ENCODE measurements at places on chromosomes 5 and 9.

GRCh38 chr9:100222674-100223073, 123.6 kb downstream of the INVS start:
- peak; percentile 62 for DNase-seq

GRCh38 chr9:109166771-109167601, at the start of gene FRRS1L:
Gene FRRS1L (minus strand): TSS chr9:109167249. CDS start chr9:109167138, 111 bp downstream.
- no peak for DNase-seq

- no peak for DNase-seq
These were observed 8.8 kb downstream of the C5orf15 start for GRCh38 chr5:133959643-133960042.

GRCh38 chr5:165836046-165836445, 2330.6 kb downstream of the MAT2B start:
- DNase-seq = no peak

GRCh38 chr5:39187831-39188731, 31.3 kb downstream of the FYB1 start:
- DNase-seq = no peak

DNA sequence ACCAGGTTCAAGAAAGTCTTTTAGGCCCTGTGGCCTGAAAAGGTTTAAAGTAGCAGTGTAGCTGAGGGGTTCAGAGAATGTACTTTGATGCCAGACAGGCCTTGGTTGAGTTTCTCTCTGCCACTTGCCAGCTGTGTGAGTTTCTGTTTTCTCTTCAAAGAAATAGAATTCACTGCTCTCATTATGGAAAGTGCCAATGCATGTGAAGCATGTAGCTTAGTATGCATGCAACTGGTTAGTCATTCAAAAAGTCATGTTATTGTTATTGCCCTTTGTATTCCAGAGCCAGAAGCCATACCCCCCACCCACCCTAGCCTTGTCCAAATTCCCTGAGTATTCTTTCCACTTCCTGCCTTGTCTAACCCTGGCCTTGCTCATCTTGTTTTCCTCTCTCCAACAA, 101.7 kb downstream of the ADRB2 start:
- peak; percentile 22 for DNase-seq

GRCh38 chr5:144318011-144318410, 147.3 kb downstream of the KCTD16 start:
- DNase-seq = no peak

- peak; percentile 40 for DNase-seq
These were observed 250.9 kb downstream of the CD180 start for GRCh38 chr5:66945389-66946349.

- DNase-seq = no peak
These were observed 64.8 kb upstream of the SPTLC1 start for GRCh38 chr9:92180002-92180400.

DNA sequence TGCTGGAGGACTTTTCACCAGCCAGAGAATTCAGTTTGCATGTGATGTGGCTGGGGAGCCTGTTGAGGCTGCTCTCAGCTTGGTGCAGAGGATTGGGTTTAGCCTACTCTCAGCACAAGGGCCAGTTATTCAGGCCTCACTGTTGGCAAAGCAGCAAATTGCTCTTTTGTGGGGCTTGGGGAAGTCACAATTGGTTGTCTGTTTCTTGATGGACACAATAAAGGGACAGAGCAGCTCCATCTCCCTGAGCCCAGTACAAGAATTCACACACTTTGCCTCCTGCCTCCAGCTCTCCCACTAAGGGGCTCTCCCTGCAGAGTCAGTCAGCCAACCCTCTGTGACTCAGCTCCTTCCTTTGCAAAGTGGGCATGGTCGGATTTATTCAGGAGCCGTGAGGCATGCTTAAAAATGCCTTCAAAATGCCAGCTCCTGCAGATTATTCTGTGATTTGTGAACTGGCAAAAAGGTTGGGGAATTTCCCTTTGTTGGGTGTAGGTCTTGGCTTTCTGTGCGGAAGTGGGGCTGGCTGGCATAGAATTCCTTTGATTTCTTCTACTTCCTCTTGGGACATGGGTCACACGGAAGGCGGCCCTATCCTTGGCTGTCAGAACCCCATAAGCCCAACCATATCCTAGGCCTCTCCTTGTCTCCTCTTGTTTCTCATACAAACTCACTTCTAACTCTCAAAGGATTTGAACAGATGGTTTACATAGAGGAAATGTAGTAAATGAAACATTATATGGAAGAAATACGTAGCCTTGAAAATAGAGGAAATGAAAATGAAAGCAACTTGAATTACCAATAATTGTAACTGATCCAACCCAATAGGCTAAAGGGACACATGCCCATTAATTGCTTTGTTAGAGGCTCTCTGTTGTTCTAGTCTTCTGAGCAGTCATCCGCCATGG, 118.7 kb upstream of the CD180 start:
- DNase-seq = peak; percentile 72

DNA sequence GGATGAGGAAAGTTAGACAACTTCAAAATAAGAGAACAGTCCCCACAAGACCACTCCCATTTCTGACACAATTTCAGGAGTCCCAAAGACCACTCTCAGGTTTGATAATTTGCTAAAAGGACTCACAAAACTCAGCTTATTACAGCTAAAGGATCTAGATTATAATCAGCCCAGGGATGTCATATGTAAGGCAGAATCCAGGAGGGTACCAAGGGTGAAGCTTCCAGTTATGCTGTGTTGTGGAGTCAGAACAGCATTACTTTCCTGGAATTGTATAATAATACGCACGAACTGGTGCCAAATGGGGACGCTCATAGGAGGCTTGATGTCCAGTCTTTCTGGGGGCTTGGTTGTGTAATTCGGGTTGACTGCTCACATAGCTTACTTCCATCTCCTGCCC, 55.4 kb downstream of the SLC27A6 start:
- no peak for DNase-seq

DNA sequence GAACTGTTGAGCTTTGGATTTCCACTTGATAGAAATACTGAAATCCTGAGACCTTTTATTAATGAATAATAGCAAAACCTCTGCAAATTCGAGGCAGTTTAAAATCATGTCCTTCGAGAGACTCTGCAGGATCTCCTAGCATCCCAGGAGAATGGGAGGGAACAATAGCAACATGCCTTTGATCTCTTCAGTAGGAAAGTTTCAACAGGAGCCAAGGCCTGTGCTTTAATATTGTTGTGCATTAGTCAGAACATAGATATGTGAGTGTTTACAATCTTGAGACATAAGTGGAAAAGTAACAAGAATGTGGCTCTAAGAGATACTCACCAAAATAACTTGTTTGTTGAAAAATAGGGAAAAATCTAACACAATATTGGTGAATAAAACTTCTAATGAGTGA, 83.3 kb upstream of the LHFPL2 start:
- DNase-seq = peak; percentile 72

GRCh38 chr9:109401169-109401989, 80.5 kb upstream of the EPB41L4B start:
- peak; percentile 71 for DNase-seq

GRCh38 chr5:172007175-172008110, 1.0 kb upstream of the FBXW11 start:
- peak; percentile 31 for DNase-seq

- DNase-seq = no peak
These were observed 8.6 kb downstream of the SPINK4 start for GRCh38 chr9:33248606-33249005.

DNA sequence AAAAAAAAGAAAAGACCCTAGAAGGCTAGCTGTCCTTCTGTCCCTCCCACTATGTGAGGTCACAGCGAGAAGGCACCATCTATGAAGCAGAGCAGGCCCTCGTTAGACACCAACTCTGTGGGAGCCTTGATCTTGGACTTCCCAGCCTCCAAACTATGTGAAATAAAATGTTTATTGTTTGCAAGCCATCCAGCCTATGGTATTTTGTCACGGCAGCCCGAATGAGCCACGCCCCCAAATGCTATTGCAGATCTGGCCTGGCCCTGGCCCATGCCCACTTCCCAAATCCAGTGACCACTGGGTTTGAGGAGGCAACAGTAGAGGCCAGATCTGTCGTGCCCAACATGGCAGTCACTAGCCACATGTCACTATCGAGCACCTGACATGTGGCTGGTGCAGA, 10.8 kb downstream of the STK10 start:
- no peak for DNase-seq

DNA sequence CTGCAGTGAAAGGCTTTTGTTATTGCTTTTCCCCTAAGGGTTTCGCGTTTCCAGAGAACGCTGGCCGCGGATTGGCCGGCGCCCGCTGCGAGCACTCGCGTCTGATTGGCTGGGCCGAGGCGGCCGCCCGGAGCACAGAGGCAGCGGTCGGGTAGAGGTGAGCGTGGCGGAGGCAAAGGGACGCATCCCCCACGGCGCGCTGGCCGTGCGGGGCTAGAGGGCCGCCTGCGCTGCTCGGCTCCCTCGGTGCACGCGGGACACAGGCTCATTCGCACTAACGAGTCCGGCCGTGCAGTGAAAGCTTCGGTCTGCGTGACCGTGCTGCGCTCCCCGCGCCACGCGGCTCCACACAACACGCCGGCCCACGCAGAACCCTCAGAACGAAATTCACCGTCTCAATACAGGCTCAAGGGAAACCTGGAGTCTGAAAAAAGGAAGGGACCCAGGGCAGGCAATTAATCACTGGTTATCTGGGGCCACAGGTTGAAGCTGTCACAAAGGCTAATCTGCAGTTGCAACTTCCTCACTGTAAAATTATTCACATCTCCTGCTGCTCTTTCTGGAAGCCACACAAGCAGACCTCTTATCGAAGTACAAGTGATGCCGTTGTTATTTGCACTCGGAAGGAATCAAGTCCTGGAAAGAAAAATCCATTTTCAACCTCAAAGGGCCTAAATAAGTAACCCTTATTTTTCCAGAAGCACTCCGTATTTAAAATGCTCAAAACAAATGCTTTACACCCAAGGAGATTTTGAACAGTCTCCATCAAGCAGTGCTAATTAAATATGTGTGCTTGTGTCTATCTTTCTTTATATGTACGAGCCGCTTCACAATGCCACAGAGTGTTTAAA, 94.6 kb downstream of the ZNF608 start:
- peak; percentile 79 for DNase-seq

GRCh38 chr5:40549616-40550015, 130.1 kb upstream of the PTGER4 start:
- no peak for DNase-seq

- no peak for DNase-seq
These were observed 45.3 kb upstream of the ACTBL2 start for GRCh38 chr5:57527870-57528269.

- DNase-seq = no peak
These were observed 15.1 kb upstream of the CCL28 start for GRCh38 chr5:43427306-43427705.

DNA sequence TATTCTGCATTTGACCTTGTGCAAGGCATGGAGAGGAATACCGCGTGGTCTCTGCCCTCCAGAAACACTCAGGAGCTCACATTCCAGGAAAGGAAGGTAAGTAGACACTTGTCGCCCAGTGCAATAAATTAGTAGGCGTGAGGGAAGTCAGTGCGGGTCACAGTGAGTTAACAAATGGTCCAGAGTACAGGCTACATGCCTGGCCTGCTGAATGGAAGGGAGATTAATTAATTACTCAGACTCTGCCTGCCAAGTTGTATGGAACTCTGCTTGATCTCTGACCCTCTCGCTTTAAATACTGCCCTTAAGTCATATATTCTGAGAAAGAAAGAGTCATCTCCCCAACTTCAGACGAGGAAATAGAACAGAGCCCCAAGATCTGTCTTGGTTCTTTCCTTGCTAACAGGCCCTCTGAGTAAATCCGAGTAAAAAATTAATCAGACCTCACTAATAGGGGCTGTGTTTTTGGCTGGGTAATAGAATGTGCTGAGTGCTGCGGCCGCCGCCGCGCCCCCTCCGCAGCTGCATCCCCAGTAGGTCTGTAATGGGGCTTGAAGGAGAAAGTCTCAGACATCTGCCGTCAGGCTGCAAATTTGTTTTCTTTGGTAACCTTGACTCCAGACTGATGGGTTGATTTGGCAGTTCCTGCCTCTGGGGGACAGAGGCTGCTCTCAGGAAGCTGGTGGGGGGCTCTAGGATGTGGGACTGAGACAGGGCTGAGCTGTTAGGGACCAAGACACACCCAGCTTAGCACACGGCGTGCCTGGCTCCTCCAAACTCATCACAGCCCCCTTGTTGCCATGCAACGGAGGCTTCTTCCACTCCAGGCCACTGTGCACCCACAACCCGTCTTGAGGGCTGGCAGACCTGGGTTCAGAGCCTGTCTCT, 144.4 kb downstream of the NSG2 start:
- DNase-seq = no peak

DNA sequence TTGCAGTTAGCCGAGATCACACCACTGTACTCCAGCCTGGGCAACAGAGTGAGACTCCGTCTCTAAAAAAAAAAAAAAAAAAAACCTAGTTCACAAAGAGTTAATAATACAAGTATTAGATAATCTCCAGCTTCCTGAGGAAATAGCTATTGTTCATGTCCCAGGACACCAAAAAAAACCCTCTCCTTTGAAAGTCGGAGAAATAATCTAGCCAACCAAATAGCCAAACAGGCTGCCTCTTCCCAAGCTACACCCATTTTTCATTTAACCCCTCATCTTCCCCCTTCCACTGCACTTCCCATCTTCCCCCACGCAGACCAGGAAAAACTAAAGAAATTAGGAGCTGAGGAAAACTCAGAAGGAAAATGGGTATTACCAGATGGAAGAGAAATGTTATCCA, 23.6 kb downstream of the CNOT8 start:
- DNase-seq = peak; percentile 68

- DNase-seq = no peak
These were observed 53.0 kb downstream of the NEURL1B start for GRCh38 chr5:172694061-172694460.

GRCh38 chr5:81748556-81748955, 2.3 kb downstream of the SSBP2 start:
- no peak for DNase-seq

GRCh38 chr9:129994882-129995281, 48.1 kb downstream of the FNBP1 start:
- DNase-seq = no peak

DNA sequence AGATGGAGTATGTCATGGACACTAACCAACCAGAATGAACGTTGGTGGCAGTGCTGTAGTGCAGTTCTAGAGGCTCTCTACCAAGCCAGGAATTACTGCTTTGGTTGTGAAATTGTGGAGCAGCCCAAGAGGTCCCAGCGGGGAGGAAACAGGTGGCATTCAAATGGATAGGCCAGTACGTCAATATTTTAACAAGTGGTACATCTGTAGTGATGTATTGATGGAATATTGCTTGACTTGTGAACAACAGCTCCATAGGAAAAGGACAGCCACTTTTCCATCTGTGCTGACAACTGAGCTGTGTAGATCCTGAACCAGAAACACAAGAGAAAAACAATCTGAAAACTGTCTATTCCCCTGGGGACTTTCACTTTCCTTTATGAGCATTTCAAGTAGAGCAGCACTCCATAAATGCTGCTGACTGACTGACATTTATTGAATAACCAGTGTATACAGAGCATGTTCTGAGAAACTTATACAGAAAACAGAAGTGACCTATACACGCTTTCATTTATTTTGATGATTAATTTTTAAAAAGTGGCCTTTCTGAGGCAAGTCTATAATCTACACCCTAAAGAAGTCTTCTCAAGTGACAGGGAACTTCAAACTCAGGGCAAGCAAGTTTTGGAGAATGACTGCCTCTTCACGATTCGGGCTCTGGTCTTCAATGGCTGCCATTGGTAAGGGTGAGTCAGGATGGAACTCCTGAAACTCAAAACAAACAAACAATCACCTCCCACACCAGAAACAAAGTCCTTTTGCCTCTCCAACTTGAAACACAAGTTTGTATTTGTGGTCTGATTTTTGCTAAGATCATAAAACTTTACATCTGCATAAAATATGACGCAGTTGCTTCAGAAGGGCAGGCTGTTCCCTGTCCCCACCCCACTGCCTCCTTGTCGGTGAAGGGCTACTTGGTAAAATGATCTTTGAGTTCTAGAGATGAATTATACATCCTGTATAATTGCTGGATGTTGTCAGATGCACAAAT, 362.4 kb downstream of the NDUFS4 start:
- no peak for DNase-seq
